Stimulated activated CD8-positive, alpha-beta memory T cell treated with anti-CD3 and anti-CD28 coated beads, Interleukin-4, amount 100 ng/mL, for 48 hours (primary cell): ENCODE measurements at places on chromosomes 6 and 20.

- DNase-seq = no peak
These were observed 32.2 kb upstream of the LAMP5 start for GRCh38 chr20:9482180-9482579.

DNA sequence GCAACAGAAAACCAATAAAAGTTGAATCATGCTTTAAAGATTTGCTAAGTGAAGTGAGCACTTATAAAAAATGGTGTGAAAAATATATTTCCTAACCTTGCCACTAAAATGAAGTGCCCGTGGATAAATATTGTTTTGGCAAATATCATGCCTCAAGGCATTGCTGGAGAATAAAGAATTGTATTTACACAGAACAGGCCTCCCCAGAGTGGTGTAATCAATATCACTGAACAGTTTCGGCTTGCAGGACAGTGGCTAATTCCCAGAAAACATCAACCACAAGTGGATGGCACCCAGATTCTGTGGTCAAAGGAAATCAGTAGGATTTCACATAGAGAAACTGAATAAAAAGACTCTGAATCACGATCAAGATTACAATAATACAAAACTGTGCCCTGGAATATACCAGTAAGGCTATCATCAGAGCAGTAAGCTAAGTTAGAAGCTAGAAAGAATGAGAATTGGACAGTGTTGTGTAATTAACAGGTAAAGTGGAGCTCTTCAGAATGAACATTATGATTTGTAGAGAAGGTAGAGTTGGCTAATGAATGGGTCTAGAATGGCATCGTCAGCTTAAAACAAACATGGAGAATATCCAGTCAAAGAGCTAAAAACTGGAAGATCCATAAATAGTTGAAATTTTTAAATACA is 1026.9 kb upstream of the ADGRB3 start:
- no peak for DNase-seq

- no peak for DNase-seq
These were observed 21.6 kb upstream of the FBXO9 start for GRCh38 chr6:53043581-53043980.

DNA sequence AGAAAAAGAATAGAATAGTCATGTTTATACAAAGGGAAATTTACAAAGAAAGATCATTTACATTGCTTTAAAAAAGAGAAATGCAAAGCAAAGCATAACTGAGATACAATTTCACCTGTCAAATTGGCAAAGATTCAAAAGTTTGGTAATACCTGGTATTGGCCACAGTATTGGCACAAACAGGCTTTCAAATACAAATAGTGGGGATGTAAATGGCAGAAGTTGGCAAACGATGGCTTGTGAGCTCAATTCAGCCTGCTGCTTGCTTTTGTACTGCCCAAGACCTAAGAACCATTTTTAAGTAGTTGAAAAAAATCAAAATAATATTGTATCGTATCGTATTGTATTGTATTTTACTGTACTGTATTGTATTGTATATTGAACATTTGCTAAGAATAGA is 194.5 kb upstream of the JAG1 start:
- DNase-seq = no peak

- no peak for DNase-seq
These were observed 229.9 kb downstream of the TBXT start for GRCh38 chr6:165937564-165938358.
